Panc1 (cell line): ENCODE measurements at places on chromosomes 2 and 18.

DNA sequence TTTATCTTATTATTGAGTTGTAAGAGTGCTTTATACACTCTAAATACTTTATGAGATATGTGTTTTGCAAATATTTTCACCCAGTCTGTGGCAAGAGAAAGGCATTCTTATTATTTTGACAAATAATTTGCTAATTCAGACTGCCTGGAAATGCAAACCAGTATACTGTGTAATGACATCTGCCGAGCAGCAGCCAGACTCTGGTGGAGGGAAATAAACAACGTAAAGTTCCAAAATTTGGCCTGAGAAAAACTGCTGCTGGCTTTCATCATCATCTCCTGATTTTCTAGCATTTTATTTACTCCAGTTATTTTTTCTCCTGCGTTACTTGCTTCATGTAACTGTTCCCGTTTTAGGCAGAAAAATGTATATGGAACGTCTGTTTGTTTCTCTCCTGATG is 161.6 kb downstream of the RNF152 start:
- DNase-seq, result no peak

DNA sequence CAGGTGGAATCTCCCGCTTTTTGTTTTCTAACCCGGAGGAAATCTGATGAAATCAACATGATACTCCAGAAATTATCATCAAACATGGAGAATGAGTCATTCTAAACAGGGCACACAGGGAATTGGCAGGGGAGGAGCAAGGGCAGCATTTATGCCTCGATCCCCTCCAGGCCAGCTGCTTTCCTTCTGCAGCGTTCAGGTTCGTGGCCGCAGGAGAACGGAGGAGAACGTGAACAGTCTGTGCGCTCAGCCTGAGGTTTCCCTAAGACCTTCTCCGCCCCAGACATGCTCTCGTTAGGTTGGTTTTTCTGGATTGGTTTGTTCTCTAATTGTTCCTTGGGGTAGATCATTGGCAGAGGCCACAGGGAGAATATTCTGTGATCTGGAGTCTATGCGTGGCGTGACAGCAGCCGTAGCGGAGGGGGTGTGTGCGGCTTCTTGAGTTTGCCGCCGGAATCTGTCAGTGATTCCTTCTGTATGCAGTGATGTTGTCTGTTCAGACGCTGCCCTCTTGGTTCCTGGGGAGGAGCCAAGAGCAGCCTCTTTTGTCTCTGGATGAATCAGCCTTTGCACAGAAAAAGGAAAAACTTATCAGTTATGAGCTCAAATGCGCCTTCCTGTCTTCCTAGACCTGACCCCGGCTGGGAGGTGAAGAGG is 75.9 kb downstream of the SH3BP4 start:
- DNase-seq, result no peak

DNA sequence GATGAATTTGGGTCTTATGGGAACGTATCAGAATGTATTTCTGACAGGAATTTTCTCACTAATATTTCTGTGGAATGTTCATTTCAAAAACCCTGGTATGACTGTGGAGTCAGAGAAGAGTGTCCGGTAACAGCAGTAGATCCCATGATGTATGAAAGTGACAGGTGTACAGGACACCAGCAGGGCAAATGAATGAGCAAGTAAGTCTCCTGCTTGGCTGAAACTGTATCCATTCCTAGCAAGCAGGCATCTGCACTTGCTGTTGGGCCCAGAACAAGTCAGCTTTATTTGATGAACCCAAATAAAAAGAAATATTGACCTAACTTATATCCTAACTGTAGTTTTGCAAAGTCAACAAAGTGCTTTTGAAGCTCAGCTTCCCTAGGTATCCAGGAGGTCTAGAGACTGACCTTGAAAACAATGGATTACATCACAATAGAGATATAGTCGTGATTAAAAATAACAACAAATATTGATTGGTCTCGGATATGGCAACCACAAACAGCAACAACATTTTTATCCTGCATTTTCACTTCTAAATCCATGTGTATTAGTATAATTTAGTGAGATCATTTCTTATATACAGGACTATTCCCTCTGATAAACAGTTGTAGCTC is 37.6 kb downstream of the NXPH2 start:
- DNase-seq, result no peak

DNA sequence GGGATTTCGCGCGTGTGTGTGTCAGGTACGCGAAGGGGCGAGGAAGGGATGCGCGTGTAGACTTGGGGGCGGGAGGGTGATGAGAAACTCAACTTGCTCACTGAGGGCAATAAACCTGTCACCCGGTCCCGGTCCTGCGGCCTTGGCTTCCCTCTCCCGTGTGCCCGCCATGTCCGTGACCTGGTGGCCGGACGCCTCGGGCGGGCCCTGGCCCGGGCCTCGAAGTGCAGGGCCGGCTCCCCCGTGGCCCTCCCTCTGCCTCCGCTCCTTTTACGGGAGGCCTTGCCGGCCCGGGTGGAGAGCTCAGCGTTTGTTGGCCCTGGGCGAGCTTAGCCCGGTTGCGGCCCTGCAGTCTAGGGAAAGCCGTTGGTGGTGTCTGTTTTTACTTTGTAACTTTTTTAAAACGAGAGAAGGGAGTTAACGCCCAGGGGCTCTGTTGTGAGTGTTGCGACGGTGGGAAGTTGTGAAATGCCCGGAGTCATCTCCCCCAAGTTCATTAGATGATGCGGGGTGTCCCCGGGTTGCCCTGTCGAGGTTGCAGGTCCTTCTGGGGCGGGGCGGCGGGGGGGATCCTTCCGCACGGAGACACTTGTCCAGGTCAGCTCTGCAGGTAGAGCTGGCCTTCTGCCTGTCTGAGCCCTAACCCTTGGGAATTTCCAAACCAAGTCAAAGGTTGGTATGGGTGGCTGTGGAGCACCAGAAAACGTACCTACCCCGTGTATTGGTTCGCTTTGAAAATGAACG is 883 bp downstream of the SMCHD1 start:
- no peak for DNase-seq

- no peak for DNase-seq
Observed at GRCh38 chr2:134692499-134692898, 26.3 kb downstream of the TMEM163 start.

DNA sequence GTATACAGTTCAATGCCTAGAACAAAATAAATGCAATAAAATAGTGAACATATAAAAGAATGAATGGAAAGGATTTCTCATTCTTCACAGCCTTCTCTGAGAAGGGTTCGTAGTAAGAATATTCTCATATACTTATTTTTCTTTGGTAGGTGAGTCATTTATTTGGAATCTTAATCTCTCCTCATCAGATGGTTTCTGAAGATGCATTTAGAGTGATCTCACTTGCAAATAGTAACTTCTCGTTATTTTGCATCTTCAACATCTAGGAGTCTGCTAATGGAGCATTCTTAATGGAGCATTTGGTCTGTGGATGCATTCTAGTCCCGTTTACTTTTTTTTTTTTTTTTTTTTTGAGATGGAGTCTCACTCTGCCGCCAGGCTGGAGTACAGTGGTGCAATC is 3.9 kb downstream of the UBXN4 start:
- DNase-seq, result no peak

DNA sequence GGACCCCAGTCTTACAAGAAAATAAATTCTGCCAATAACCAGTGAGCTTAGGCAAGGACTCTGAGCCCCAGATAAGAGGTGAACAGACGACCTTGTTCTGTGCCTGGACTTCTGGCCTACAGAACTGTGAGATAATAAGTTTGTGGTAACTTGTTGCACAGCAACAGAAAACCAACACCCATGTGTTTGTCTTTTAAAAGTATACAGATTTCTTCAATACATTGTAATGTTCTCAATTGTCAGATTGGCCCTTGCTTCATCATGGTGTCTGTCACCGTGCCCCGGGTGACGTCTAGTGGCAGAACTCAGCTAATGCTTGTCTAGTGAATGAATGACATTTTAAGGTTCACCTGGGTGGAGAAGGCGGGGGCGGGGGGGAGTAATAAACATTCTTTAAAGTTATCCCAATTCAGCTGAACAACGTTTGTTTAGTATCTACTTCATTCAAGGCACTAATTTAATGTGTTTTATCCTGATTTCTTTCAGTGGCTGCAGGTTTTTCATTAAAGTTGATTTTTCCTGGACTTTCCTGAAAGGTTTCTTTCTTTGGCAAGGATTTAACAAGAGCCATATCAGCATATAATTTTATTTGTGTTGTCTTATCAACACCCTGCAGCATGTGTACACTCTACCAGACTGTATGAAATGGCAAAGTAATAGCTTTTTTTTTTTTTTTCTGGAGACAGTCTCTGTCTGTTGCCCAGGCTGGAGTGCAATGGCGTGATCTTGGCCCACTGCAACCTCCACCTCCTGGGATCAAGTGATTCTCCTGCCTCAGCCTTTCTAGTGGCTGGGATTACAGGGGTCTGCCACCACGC is 123.8 kb upstream of the DLX2 start:
- no peak for DNase-seq

DNA sequence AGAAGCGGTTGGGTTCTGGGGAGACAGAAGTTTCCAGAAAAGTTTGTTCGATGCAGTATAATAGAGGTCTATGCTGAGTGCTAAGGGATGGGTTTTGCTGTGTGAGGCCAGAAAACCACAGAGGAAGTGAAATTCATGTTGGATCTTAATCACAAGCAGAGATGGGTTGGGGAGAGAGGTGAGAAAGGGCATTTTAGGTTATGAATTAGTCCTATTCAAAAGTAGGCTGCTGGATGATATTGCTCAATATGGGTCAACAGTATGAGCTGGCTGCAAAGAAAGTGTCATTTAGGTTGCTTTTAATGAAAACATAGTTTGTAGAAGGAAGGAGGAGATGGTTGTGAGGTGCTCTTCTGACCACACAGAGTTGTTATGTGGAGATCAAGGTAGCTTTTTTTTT is 118.8 kb upstream of the LHCGR start:
- no peak for DNase-seq

DNA sequence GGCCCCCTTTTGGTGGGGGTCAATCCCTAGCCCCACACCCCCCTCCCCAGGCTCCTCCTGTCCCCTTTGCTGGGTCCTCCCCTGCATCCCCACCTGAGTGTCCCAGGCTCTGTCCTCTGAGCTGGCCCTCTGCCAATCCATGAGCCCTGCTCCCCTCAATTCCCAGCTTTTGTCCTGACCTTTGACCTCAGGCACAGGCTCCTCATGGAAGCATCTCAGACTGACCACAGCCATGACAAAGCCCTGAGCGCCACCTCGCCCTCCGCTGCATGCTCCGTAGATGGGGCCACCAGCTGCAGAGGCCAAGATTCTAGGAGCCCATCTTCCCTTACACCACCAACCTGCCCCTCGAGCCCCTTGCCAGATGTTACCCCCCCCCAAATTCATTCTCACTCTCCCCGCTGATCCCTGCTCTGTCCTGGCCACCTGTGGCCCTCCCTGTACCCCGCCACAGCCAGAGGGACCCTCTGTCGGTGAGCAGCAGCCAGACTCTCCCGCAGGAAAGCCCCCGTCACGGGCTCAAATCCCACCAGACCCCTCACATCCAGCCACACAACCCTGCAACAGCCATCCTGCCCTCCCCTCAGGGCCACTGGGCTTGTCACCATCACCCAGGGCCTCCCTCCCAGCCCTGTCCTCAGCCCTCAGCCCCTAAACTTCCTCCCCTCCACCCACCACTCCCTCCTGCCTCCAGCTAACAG is 206.0 kb downstream of the MGAT5 start:
- no peak for DNase-seq

- DNase-seq, result no peak
Observed at GRCh38 chr2:24434541-24434940, 56.5 kb upstream of the NCOA1 start.

DNA sequence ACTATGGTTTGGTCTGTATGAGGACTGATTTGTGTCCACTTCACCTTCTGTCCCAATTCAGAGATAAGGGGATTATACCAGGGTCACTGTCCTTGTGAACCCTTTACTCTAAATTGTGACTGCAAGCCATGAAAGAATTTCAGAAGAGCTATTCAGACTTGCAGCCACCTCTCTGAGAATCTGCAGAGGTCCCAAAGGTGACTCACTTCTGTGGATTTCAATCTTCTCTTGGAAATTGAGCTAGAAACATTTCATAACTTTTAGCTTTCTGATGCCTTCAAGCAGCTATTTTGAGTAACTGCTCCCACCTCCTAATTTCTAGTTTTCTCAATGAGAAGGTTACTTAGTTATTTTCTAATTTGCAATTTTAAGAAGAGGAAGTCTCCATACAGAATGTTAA is 1242.4 kb upstream of the ACVR2A start:
- DNase-seq, result no peak

DNA sequence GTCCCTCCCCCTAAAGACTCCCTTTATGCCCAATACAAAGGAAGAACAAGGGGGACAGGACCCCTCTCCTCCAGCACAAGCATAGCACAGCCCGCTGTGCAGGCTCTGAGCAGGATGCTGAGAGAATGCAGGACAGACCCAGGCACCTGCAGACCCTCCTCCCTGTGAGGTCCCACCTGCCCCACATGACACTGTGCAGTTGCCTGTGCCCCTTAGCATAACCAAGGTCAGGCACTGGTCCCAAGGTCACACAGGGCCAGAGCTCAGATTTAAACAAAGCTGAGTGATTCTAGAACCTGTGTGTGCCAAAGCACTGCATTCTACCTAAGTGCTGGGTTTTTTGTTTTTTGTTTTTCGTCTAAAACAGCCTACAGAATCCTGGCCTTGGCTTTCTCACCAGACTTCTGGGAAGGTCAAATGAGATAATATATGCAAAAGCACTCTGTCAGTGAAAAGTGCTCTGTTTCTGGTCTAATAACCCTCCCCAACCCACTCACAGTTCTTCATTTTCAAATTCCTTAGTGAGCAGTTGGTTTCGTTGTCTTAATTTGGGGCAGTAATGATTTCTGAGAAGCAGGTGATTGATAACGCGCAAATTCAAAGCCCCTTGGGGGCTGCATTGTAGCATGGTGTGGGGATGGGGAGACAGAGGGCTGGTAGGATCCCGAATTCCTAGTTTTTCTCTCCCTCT is 125.7 kb downstream of the KCTD1 start:
- DNase-seq, result no peak

DNA sequence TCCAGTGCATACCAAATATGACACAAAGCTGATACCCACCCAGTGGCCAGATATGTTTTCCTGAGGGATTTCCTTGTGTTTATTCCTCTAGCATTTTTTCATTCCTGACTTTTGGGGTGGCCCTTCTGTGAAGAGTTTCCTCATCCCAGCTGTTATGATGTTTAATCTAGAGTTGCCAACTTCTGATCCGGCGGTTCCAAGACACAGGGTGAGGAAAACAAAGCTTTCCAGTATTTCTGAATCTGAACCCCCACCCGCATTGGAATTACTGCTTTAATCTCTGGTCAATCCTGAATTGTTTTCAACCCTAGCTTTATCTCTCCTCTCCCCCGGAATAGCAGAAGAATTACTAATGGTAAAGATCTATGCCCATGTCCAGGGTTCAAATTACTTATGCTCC is 39.2 kb upstream of the PNPT1 start:
- no peak for DNase-seq

- DNase-seq, result no peak
Observed at GRCh38 chr18:12884406-12885323, 628 bp upstream of the PTPN2 start.

GRCh38 chr18:29406996-29407395 is 1230.1 kb upstream of the CDH2 start:
- DNase-seq, result no peak

GRCh38 chr18:30658306-30658705 is 384.2 kb downstream of the DSC3 start:
- no peak for DNase-seq

- DNase-seq, result no peak
Observed at GRCh38 chr2:159897720-159898119, 99.7 kb upstream of the CD302 start.

- no peak for DNase-seq
Observed at GRCh38 chr2:138237667-138238384, 263.7 kb upstream of the SPOPL start.

GRCh38 chr2:80255918-80256781 is 48.4 kb downstream of the LRRTM1 start:
- DNase-seq, result no peak

GRCh38 chr2:46275995-46276394 is 21.2 kb upstream of the EPAS1 start:
- DNase-seq, result no peak
